ENCODE measurements at places on chromosomes 16 and 17. TPM values are rescaled to one million over a fixed set of nuclear protein-coding genes. Genes with fewer than 3 reads are reported as not detected.

Gene SLC16A5
- 77.7 TPM for total RNA-seq

Gene KATNIP
- 46.0 TPM for total RNA-seq

Gene SPPL2C
- not detected for total RNA-seq

Gene CA7
- total RNA-seq, result not detected

Gene CKLF
- total RNA-seq, result 34.0 TPM

Gene HBA1
- 82.1 TPM for total RNA-seq

Gene P2RX1
- total RNA-seq, result 44.3 TPM

Gene CTRB1
- not detected for total RNA-seq

Gene TP53TG3D
- not detected for total RNA-seq

Gene IGF2BP1
- not detected for total RNA-seq

DNA sequence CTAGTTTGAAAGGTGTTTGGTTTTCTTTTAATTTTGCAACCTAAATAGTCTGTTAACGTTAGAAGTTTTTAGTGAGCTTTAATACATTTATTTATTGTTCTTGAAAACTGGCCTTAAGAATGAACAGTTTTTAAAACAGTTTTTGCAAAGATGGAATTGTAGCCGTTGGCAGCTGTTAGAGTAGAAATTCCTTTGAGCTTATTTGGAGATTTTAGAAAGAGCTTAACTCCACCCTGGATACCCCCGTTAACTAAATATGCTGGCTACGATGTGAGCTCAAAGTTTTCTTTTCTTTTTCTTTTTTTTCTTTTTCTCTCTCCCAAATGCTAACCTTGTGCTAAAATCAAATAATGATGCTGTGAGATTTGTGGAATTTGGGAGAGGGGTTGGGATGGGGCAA, 75.2 kb downstream of the COX10 start:
- DNase-seq, result no peak

GRCh38 chr16:13315642-13316427, 414.4 kb downstream of the SHISA9 start:
- no peak for DNase-seq

- DNase-seq, result no peak
Observed at GRCh38 chr17:31538080-31538762, 146.7 kb downstream of the RAB11FIP4 start.

- DNase-seq, result no peak
Observed at GRCh38 chr16:80652441-80652840, 111.6 kb downstream of the DYNLRB2 start.

DNA sequence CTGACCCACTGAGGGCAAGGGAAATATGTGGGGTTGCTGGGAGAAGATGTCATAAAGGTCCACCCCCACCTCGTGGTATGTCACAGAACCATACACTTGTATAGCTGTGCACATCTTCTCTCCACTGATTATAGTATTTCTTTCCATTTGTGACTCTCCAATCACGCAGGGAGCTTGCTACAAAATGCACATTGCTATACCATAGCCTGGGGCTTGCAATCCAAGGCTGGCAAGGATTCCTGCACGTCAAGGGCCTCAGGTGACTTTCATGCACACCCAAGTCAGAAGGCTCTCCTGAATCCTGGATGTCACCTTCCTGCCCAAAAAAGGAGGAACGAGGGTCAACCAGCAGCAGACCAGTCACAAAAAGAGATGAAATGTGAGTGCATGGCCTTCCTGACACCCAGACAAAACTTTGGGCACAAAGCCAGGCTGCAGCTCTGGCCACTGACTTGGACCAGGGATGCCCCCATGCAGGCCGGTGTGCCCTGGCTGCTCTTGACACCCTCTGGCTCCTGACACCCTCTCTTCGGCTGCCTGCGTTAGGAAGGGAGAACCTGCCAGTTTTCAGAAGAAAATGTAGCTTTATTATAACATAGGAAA, 12.1 kb downstream of the TBC1D26 start:
- no peak for DNase-seq

GRCh38 chr17:59914274-59914854, 21.4 kb downstream of the RPS6KB1 start:
- DNase-seq, result no peak

GRCh38 chr16:89200850-89201411, 594 bp upstream of the SLC22A31 start:
- no peak for DNase-seq

GRCh38 chr17:34771891-34772290, 189.4 kb downstream of the CCT6B start:
- no peak for DNase-seq

- no peak for DNase-seq
Observed at GRCh38 chr16:11262915-11263314, 6.2 kb downstream of the TNP2 start.

- DNase-seq, result no peak
Observed at GRCh38 chr16:17850581-17851250, 380.0 kb upstream of the XYLT1 start.

DNA sequence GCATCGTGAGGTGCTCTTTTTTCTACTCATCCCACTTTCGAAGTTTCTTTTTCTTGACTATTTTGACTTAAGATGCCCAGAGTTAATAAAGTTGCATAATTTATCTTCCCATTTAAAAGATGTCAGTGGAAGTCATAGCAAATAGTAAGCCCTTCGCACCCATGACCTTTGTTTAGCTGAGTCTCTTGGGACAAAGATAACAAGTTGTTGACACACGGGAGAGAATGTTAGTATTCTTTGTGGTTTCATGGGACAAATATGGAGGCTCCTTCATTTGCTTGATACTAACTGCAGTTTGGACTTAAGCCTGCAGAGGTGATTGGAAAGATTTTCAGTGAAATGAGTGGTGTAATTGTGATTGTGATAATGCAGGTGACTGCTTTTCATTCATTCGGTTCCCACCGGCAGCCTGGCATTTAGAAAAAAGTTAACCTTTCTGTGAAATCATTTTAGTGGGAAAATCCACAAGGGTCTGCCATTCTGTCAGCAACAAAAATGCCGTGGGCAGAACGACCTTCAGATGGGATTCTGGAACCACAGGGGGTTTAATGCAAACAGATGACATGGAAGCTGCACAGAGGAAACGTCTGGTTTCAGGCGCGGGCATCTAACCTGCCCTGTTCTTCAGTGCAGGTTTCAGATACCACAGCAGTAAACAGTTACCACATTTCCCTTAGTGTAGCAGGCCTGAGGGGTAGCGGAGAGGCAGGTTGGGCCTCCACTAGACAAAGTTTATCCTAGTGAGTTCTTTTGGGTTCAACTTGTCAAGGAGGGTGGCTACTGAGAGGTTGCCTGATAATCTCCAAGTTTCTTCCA, 123.0 kb downstream of the RPTOR start:
- no peak for DNase-seq

- peak; percentile 83 for DNase-seq
Observed at GRCh38 chr17:17356149-17356930, 53.2 kb downstream of the NT5M start.

- DNase-seq, result no peak
Observed at GRCh38 chr17:78977997-78978973, 1.4 kb downstream of the LGALS3BP start.

- DNase-seq, result no peak
Observed at GRCh38 chr16:64532117-64532516, 589.7 kb downstream of the CDH11 start.

GRCh38 chr17:51121620-51122472, 1.2 kb upstream of the SPAG9 start:
- DNase-seq, result peak; percentile 92

- no peak for DNase-seq
Observed at GRCh38 chr16:84511831-84512230, 7.4 kb upstream of the MEAK7 start.

DNA sequence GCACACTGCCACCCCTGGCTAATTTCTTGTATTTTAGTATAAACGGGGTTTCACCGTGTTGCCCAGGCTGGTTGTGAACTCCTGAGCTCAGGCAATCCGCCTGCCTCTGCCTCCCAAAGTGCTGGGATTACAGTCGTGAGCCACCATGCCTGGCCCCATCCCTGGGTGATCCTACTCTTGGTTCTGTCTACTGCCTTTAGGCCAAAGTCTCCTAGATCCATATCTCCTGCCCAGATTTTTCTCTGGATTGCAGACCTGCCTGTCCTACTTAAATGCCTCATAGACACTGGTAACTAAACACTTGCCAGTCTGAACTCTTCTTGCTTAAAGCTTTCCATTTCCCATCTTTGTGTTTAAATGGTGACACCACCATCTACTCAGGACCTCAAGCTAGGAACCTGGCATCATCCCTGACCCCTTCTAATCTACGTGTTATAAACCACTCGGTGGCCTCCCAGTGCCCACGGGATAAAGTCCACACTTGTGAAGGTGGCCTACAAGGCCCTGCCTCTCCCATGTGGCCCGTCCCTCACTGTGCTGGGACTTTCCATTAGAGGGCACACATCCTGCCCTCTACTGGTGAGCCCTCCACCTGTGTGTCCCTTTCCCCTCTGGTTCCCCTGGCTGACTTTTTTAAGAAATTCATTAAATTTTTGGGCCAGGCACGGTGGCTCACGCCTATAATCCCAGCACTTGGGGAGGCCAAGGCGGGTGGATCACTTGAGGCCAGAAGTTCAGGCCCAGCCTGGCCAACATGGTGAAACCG, 51.1 kb downstream of the USP43 start:
- DNase-seq, result no peak

GRCh38 chr17:13922885-13923284, 146.4 kb upstream of the COX10 start:
- no peak for DNase-seq

DNA sequence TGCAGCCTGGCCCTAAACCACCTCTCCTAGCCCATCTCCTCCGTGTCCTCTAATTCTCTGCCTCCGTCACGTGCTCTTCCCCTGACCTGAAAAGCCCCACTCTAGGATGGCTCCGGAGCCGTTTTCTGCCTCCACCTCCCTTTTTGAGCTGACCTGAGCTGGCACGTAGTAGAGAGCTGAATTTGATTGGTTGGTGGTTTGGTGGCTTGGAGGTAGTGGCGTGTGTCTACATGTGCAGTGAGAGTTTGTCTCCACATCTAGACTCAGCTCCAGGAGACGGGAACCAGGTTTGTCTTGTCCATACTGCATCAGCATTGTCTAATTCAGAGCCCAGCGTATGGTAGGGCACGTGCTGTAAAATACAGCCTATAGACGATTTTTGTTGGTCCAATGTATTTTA, 3.0 kb downstream of the SBK1 start:
- DNase-seq, result no peak

DNA sequence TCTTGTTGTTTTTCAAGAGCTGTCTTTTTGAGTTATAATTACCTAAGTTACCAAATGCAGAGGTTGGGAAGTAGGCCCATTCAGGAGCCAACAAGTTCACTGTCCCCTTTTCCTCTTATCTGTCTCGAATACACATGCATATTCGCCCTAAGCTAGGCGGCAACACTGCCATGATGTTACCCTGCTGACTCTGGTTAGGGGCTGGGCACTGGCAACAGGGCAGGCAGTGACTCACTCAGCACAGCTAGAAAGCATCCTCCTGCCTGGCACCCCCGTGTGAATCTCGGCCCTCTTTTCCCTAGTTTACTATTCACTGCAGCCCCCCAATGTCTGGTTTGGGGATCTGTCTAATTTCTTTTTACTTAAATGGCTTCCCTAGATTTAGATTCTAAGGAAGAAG, 13.8 kb downstream of the DBF4B start:
- no peak for DNase-seq

DNA sequence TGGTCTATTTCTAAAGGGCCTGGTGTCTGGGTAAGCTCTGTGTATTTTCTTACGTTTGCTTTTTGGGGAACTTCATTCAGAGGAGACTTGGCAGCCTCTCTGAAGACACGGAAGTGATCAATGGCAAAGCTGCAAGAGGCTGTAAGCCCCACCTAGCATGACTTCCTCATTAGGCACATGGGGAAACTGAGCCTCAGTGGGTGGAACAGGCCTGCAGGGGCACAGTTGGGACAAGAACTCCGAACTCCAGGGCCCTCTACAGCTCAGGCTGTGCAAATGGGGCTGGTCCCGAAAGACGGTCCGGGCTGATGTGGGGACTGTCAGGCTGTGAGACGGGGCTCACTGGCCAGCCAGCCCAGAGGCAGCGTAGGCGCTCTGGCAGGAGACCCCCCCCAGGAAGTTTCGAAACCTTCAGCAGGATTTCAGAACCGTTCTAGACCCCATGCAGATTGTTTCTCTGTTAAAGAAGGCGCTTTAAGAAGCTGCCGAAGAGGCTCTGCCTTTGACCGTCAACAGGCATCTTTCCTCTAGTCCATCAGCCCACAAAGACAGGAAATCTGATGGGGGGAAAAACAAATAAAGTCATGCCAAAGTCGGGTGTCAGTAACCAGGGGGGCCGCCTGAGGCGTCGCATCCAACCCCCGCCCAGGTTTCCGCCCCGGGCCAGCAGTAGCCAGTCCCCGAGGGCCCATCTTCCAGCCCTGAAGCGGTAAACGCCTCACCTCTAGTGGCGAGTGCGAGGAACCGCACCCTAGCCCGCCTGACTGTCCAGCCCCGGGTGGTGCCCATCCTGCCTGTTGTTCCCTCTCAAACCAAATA, 79.8 kb upstream of the TBC1D3K start:
- peak; percentile 53 for DNase-seq

DNA sequence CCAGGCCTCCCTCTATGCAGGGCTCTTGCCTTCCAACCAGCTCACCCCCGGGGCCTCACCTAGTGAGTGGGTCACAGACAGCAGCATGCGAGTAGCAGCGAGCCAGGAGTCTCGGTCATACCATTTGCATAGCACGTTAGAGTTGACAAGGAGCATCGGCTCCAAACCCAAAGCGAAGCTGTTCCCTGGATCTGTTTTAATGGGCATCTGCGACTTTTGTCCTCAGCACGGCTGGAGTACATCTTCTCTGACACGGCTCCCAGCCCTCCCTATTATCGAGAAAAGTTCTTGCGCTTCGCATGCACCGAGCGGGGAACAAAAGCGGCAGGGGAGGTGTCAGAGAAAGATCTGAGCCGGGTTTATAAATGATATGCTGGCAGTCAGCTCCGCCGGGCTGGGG, 253.3 kb downstream of the MAF start:
- DNase-seq, result no peak

DNA sequence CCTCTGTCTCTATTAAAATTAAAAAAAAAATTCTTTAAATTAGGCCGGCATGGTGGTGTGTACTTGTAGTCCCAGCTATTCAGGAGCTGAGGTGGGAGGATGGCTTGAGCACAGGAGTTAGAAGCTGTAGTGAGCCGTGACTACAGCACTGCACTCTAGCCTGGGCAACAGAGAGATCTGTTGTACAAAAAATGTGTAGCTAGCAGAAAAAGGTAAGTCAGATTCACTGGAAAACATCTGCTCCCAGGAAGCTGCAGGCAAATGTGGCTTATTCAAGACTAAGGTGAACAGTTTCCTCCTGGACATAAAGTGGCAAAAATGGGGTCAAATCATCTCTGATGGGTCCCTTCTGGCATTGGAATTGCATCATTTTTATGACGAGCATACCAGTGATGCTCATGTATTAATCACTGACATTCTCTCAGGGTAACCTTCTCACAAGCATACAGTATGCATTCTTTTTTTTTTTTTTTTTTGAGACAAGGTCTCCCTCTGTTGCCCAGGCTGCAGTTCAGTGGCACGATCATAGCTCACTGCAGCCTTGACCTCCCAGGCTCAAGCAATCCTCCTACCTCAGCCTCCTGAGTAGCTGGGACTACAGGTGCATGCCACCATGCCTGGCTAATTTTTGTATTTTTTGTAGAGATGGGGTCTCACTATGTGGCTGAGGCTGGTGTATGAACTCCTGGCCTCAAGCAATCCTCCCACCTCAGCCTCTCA, 48.7 kb downstream of the CPPED1 start:
- DNase-seq, result no peak

- DNase-seq, result no peak
Observed at GRCh38 chr16:50599494-50599893, 51.3 kb downstream of the NKD1 start.

- no peak for DNase-seq
Observed at GRCh38 chr17:65914784-65915342, 277.1 kb downstream of the CEP112 start.

- DNase-seq, result no peak
Observed at GRCh38 chr17:28112606-28113005, 70.1 kb downstream of the NLK start.
